ENCODE measurements at places on chromosomes 16 and 17.
A peak's percentile ranks its signal among the peaks of the same experiment; 100 is the strongest.

- no peak for DNase-seq
Observed at GRCh38 chr17:78675836-78676235, 98.6 kb upstream of the DNAH17 start.

- no peak for DNase-seq
Observed at GRCh38 chr16:1003391-1004347, 22.1 kb downstream of the SOX8 start.

DNA sequence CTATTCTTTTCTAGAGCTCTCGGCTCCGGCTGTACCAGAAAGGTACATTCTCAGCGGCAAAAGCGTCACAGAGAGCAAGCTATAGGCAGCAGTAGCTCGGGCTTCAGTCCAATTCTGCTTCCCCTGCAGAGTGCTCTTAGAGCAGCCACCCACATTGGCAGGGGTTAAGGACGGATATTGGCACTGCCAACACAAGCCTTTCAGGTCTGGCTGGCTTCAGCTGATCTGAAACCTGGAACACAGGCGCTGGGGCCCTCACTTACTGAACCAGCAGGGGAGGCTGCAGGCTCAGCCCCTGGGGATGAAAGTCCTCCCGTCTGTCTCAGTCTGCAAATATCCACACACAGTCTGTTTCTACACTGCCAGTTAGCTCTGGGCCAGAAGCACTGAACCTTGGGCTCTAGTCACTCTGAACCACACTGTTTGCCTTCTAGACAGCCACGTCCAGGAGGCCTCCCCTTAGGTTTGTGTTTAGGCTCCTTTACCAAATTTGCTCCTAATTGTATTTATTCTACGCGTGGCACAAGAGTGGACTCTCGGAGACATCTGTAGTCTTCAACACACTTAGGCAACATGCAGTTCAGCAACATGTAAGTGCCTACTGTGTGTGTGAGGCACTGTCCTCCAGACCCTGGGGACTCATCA, 40.1 kb downstream of the HIC1 start:
- peak; percentile 22 for DNase-seq

DNA sequence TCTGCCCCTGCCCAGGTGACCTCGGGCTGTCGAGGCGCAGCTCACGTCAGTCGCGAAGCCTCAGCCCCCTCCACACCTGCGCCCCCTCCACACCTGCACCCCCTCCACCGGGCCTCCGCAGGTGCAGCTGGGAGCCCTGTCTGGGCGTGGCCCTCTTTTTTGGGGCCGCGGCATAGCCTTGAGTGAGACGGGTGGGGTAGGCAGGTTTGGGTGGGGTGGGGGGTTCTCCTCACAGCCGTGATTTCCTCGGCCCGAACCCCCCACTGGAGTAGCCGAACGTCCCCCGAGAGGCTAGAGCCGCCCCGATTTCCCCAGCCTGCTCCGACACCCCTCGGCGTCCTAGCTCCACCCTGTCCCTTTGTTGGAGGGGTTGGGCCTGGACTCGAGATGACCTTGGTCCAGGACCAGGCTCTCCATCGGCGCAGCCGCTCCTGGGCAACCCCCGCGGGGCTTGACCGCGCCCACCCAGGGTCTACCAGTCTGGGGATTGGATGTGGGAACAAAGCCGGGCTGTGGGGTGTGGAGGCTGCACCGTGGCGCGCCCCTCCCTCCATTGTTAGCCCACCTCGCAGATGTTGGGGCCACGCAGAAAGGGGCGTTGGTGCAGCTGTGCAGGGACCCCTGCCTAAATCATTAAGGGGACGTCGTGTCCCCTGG, 626 bp downstream of the TUBB3 start:
- DNase-seq, result no peak

DNA sequence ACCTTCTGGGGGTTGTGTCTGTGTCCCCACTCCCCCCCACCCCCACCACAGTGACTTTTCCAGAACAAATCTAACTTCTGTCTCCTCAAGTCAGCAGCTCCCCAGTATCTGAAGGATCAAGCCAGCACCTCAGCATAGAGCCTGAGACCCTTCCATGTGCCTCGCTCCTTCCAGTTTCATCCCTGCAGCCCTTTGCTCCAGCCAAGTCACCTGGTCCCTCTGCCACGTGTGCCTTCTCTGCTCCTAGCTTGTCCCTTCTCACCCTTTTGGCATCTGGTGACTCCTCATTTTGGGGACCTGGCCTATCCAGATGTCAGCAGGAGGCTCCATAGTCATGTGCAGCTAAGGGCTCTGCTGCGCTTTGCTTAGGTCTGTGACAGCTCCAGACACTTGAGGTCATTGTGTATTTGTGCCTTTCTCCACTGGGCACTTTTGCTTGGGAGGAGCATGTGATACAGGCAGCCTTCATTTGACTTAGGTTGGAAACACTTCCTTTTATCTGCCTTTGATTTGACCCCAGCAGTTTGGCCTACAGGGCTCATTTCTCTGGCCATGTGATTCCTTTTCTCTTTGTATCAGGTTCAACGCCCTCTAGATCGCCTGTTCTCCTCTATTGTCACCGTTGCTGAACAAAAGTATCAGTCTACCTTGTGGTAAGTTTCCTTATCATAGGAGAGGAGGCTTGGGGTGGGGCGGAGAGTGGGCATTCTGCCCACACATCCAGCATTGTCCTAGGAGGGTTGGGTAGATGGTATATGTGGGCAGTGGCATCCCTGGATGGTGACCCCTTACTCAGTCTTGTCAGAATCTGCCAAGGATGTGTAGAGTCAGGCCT, 7.1 kb upstream of the NFATC3 start:
- no peak for DNase-seq

DNA sequence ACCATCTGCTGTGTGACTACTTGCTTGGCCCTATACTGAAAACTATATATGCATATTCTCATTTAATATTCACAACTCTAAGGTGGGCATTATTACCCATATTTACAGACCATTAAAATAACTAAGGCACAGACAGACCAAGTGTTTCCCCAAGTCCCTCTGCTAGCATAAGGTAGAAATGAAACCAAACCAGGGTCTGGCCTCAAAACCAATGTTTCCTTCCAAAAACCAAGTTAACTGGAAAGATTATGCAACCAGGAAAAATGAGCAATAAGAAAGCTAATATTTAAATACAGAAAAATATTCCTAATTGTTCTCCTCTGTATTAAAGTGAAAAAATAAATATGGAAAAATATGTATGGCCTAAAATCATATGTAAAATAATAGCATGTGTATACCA, 50.1 kb downstream of the XPO6 start:
- DNase-seq, result no peak

- DNase-seq, result no peak
Observed at GRCh38 chr16:1206326-1206725, 18.7 kb downstream of the TPSG1 start.

GRCh38 chr17:3944485-3945388, 19.5 kb downstream of the ATP2A3 start:
- DNase-seq, result no peak

- no peak for DNase-seq
Observed at GRCh38 chr17:82367724-82368524, 3.6 kb upstream of the UTS2R start.

- DNase-seq, result no peak
Observed at GRCh38 chr17:50180111-50180510, 14.3 kb downstream of the SGCA start.

DNA sequence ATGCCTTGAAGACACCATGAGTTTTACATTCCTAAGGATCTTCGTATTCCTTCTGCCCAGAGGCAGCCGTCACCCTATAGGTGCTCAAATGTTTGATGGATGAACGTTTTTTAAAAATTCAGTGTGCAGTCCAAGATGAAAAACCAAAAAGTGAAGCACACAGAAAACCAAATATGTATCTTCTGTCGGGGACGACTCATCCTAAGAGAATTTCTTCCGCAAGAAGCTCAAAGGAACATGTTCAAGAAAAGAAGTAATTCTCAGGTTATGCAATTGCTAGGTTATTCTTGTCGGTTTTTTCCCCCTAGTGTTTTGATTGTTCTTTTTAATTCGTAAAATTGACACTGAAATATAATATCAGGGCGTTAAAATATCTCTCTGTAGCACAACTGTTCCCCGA, 1.4 kb downstream of the CENPV start:
- DNase-seq, result no peak

GRCh38 chr16:87560428-87561199, 41.7 kb upstream of the JPH3 start:
- no peak for DNase-seq

DNA sequence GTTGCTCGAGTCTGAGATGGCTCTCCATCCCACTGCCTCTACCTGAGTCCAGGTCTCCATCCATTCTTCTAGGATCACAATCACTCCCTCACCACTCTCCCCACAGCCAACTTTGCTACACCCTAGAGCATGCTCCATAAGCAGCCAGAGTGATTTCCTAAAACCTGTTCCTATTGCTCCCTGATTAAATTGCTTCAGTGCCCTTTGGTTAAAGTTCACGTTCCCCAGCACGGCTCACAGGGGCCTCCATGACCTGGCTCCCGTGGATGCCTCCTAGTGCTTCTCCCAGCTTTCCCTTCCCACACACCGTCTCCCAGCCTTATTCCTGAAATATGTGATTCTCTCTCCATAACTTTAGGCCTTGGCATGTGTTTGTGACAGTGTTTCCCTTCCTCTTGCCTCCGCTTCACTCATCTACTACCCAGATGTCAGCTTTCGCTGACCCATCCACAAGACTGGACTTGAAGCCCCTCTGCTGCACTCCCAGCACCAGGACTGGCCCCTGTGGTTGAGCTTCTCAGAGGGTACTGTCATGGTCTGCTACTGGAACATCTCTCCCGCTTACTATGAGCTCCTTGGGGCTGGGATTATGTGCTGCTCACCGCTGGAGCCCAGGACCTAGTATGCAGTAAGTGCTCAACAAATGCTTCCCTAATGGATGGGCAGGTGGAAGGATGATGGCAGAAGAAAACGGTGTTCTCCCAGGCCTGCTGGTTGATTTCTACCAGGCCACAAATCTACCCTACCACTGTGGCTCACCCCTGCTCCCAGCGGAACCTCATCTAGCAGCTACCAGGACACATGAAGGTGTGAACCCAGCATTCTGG, 17.9 kb downstream of the MYO18A start:
- DNase-seq, result no peak

DNA sequence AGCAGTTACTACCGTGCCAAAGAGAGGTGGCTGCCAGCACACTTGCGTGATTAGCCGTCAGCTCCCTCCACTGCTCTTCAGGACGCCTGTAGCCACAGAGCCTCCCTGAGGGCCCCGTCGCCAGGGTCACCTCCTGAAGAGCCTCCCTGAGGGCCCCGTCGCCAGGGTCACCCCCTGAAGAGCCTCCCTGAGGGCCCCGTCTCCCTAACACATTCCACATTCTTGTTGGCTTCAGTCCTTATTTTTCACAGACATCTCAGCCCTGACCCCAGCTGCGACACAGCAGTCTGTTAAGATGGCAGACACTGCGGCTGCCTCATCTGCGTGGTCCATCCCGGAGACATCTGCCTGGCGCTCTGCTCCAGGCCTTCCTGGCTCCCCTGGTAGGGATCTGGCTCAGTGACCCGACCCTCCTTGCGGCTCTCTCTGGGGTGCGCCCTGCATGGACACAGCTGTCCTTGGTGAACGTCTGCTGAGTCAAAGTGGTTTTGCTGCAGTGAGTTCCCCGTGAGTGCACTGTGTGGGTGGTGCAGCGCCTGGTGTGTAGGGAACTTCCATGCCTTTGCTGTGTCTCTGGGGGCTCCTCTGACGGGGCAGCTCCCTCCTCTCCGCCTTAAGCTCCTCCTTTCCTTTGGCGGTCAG, 11.4 kb downstream of the ACSF3 start:
- DNase-seq, result no peak

DNA sequence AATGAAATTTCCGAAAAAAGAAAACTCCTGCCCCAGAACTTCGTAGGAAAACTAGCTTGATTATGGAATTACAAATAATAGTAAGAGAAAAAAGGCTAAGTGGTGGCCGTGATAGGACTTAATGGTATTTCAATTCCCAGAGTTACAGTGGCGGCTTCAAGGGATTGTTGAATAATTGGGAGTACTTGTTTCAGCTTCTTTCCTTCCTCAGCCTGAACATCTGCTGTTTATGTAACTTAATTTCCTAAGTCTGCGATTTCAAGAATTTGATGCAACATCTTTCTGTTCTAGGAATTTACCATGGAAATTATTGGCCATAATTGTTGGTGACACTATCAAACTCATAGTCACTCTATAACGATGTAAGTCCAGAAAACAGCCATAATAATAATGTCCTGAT, 684 bp upstream of the APPBP2 start:
- DNase-seq, result no peak

GRCh38 chr16:84197466-84198128, 6.6 kb downstream of the ADAD2 start:
- no peak for DNase-seq

DNA sequence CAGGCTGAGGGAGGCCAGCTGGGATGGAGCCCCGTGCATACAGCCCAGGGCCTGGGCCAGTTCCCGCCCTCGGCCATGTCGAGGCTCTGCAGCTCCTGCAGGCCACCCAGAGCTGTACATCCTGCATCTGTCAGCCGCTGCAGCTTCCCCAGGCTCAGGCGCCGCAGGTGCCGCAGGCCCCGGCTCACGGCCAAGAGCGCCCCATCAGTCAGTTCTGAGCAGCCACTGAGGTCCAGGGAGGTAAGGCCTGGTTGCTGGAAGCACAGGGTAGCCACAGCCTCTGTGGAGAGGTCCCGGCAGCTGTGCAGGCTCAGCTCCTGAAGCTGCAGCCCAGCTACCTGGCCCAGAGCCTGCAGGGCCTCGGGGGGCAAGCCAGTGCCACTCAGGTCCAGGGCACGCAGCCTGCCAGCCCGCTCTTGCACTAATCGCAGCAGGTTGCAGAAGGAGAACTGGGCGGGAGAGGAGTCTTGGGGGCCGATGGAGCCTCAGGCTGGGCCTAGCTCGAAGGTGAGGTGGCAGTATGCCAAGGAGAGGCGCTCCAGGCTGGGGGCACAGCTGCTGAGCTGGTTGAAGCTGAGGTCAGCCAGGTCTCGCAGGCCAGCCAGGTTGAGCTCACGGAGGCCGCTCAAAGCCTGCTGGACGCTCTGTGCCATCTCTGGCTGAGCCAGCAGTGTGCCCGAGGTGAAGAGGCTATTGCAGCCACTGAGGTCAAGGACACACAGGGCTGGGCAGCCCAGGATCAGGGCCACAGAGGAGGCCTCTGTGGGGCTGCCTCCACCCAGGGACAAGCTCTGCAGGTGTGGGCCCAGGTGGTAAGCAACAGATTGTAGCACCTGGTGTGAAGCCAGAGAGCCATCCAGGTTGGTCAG, 11.4 kb downstream of the ELMO3 start:
- no peak for DNase-seq

- DNase-seq, result no peak
Observed at GRCh38 chr17:42886283-42887176, 14.1 kb upstream of the G6PC1 start.

- no peak for DNase-seq
Observed at GRCh38 chr17:39709998-39710964, 10.4 kb downstream of the ERBB2 start.

GRCh38 chr17:29326023-29326813, 32.3 kb upstream of the NUFIP2 start:
- no peak for DNase-seq

- no peak for DNase-seq
Observed at GRCh38 chr17:55210292-55210691, 54.5 kb upstream of the HLF start.

- DNase-seq, result no peak
Observed at GRCh38 chr17:42002792-42003301, 14.4 kb downstream of the DNAJC7 start.

GRCh38 chr17:72270273-72270924, 149.6 kb downstream of the SOX9 start:
- DNase-seq, result no peak

- no peak for DNase-seq
Observed at GRCh38 chr17:42695500-42695899, 13.2 kb downstream of the CNTNAP1 start.
